Upper lobe of right lung (tissue), 1 donor: ENCODE measurements at places on chromosomes 6 and 20. TPM values are rescaled to one million over a fixed set of nuclear protein-coding genes. Genes with fewer than 3 reads are reported as not detected.

GRCh38 chr6:134090591-134090990 is 38.2 kb upstream of the SLC2A12 start:
- no peak for DNase-seq

GRCh38 chr6:45421709-45422502 is 44.2 kb upstream of the SUPT3H start:
- DNase-seq, result peak; percentile 79

DNA sequence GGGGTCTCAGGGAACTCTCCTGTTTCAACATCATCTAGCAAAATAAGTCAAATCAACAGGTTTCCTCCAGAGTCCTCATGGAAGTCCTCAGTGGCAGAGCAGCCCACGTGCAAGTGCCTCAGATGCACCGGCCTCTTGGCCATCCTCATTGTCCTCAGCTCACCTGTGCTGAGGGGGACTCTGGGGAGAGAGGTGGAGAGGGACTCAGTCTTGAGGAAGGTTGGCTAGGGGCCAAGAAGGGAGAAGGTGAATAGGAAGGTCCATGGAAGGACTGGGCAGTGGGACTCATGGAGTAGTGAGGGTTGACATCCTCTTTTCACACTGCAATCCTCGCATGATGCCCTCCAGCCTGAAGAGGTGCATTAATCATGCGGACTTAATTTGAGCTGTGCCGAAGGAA is 77.9 kb upstream of the DUSP22 start:
- DNase-seq, result peak; percentile 44

The TRIM31 gene
- 0.35 TPM for total RNA-seq

The DEFB132 gene
- not detected for total RNA-seq

The CDS2 gene
- 65.0 TPM for total RNA-seq

The RAB44 gene
- total RNA-seq, result 0.96 TPM

The CUTA gene
- total RNA-seq, result 144 TPM
